Activated CD4-positive, alpha-beta memory T cell treated with anti-CD3 and anti-CD28 coated beads for 36 hours (primary cell): ENCODE measurements at places on chromosomes 16 and 17.

GRCh38 chr17:50088952-50089825 lies 6.0 kb upstream of the PDK2 start:
- DNase-seq, result no peak

DNA sequence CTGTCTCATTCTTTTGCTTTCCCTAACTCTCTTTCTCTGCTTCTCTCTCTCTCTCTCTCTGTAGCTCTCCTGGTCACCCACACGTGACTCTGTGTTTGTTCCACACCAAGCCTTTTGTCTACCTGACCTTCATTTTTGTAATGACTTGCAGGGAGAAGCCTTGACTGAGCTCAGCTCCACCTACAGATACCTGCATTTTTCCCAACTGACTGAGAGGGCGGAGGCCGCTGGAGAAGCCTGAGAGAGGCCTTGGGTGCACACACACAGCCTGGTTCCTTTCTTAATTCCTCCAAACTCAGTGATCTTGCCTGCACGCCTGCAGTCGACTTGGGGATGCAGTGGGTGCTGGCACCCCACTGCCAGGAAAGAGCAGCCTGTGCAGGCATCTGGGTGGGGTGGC lies 68.8 kb downstream of the LYRM1 start:
- DNase-seq, result no peak

GRCh38 chr16:2147981-2148671 lies at the start of gene RAB26:
Gene RAB26, plus strand, starts transcription at chr16:2148625. Its CDS starts 159 bp downstream, at chr16:2148784.
- peak; percentile 51 for DNase-seq

GRCh38 chr16:49652456-49653172 lies 203.3 kb downstream of the ZNF423 start:
- DNase-seq, result no peak

DNA sequence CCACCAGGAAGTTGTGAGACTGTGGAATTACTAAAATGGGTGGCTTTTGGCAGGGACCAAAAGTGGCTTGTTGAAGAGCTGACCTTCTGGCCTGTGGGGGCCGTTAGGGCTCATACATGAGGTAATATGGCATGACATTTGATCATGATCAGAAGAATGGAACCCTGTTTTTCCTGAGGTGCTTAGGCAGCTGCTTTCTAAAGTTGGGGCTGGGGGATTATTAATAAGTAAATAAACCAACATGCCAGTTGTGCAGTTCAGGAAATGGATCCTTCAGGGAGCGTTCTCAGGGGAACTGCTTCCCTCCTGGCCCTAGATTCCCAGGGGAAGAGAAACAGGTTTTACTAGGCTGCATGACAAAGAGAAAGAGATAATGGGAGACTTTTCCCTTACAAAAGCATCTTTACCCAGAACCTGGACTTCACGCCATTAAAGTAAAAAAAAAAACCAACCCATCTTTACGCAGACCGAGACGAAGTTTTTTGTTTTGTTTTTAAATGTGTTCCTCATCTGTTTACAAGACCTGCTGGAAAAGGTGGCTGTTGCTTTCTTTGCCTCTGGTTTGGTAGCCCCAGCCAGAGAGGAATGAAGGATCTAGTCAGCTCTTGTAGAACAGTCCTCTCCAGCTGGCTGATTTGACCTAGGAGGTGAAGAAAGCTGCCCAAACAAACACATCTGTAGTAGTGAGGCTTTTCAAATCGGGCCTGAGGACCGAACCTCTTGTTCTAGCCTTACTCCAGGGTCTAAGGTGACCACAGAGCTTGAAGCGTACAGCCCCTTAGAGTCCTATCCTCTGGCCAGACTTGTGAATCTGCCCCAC lies 22.7 kb downstream of the YPEL2 start:
- no peak for DNase-seq

DNA sequence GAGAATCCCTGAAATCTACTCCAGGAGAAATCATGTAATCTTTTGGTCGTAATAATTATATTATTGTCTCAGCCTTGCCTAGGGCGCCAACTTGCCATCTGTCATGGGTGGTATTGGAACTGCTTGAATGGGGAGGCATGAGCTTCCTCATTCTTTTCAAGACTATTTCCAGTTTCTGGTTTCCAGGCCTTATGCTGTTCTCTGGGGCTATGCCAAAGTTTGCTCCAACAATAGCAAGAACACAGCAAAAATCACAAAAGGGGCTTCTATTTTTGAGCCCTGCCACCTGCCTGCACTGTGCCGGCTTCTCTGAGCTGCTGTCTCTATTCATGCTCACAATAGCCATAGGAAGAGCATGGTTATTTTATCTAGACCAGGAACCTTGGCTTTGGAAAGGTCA lies 111.7 kb downstream of the SPECC1 start:
- no peak for DNase-seq

DNA sequence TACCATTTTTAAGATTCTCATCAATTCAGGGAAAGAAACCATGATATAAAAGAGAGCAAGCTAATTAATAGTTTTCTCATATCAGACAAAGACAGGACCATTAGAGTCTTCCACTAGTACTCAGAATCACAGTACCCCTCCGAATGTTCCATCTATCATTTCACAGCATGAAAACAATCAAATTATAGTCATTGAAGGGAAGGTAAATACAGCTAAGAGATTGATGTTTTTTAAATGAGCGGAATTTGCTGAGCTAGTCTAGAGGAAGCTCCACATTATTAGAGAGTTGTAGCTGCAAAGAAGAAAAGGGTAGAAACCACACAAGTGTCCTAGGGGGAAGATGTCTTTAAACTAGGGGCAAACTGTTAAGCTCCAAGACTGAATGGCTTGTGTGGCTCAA lies 808.9 kb downstream of the CDH11 start:
- no peak for DNase-seq

- no peak for DNase-seq
These were observed 240.9 kb upstream of the SALL1 start for GRCh38 chr16:51391798-51392511.

GRCh38 chr16:53982631-53983042 lies 278.7 kb downstream of the FTO start:
- no peak for DNase-seq

- DNase-seq, result no peak
These were observed 841.5 kb downstream of the CDH11 start for GRCh38 chr16:64280317-64280716.

DNA sequence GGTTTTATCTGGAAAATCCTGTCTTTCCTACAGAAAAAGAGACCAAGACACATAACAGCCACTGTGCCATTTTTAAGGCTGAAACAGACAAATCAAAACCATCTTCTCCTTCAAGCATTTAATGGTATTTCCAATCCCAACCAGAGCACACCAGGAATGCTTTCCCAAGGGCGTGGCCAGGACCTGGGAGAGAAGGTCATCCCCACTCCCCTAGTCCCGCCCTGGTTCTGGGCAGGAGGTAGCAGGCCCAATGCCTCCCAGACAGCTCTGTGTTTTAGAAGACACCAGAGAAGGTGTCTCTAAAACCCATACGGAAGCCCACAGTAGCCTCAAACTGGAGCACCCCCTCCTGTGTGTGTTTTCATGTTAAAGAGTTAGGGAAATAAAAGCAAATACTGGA lies 214.4 kb downstream of the ZFHX3 start:
- DNase-seq, result no peak

GRCh38 chr17:10741416-10742135 lies 11.8 kb upstream of the TMEM220 start:
- no peak for DNase-seq

DNA sequence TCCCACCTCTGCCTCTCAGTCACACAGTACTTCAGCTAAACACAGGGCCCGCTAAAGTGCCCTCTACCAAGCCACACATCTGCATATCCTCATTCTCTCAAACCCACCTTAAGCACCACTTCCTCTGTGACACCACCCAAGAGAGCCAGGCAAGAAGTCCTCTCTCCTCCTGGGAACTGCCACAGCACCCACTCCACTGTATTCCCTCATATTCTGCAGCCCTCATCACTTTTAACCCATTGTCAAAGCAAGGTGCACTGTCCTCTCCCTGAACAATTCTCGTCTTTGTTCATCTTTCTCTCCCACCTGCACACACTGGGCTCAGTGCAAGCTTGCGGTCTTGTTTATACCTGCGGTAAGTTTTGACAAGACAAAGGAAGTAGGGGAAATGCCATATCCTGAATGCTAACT lies 13.6 kb downstream of the CHD9 start:
- no peak for DNase-seq

GRCh38 chr16:49799172-49799571 lies 56.7 kb downstream of the ZNF423 start:
- DNase-seq, result no peak

DNA sequence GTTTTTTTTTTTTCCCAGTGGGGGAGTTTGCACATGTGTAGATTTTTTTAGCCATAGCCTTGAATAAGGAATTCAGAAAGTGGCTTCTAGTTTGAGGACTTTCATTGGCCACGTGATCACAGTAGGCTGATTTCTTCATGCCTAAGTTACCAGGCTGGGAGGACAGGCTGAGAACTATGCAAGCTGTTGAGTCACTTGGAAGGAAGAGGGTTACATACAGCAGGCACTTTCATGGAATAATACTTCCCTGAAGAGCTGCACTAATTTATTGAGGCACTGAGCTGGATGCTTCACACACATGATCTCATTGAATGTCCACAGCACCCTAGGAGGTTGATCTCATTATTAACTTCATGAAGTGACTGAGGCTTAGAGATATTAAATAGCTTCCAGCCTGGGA lies 22.8 kb downstream of the PRKCB start:
- no peak for DNase-seq

DNA sequence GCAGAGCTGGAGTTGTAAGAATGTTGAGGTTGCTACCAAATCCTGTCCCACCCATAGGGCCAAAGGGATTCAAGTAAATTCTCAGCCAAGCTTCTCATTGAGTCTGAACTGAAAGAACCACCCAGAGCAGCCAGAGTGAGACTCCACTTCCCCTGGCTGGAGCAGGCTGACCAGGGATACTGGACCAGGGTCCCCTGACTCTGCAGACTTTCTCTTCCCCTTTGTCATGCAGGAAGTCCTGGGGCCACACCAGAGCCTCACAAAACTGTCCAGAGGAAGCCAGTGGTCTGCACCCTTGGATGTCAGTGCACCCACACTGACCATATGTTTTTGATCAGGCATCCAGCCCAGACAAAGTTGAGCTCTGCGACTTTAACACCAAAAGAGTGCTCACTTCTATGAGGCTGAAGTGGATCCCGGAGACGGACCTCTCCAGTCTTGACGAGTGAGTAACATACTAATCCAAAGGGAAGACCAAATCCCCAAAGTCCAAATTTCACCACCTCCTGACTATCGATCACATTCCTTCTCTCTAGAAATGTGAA lies 4.1 kb downstream of the NXN start:
- DNase-seq, result no peak

DNA sequence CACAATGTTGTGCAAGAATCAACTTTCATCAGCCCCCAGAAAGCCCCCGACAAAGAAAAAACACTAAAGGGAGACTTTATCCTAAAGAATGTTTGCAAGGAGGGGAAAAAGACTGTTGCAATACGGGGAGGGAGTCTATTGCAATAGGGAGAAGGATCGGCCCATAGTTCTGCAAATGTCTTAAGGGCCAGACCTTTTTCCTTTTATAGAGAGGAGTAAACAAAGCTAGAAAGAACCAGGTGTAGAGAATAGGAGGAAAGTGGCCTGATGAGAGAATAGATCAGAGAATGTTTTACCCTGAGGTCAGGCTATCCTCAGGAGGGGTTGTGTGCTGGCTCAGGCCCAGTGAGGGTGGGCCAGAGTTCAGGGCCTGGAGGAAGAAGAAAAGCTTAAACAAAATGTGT lies 8.7 kb upstream of the CAVIN1 start:
- no peak for DNase-seq

DNA sequence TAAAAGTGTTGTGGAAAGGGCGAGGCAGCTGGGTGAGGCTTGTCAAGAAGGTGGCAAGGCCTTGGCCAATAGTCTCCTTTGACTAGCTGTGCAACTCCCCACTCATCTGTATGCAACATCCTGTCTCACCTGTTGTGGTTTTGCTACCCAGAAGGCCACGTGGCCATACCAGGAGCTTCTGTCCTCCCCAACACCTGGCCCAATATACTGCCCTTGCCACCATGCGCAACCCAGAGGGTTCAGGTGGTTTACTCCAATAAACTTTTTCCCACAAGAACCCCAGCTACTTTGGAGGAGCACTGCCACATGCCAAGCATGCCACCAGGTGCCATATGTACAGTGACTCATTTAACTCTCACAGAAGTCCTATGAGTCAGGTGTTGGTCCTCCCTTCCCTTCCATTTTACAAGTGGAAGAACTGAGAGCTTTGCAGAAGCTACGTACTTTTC lies 10.2 kb downstream of the MYO19 start:
- DNase-seq, result peak; percentile 27

DNA sequence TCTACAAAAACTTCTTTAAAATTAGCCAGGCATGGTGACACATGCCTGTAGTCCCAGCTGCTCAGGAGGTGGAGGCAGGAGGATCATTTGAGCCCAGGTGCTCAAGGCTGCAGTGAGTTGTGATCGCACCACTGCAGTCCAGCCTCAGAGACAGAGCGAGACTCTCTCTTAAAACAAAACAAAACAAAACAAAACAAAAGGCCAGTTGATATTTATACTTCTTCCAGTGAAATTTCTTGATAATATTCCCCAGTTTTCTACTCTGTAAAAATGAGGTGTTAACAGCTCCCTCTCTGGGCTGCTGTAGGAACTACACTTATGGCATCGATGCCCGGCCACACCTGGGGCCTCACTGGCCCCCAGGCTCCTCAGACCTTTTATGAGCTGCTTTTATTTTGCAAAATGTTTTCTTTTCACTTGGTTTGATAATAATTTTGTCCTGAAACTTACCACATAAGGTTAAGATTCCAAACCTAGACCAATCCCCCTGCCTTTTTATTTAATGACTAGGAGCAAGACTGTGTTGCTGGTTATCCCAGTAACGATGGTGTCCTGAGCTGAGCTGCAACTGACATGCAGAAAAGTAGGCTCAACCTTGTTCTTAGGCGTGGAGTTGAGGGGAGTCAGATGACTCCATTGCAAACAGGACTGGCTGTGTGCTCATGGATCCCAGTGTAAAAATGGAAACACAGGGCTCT lies 17.6 kb downstream of the MAPK8IP3 start:
- DNase-seq, result peak; percentile 53

GRCh38 chr17:83073389-83074063 lies 5.9 kb upstream of the METRNL start:
- peak; percentile 36 for DNase-seq

DNA sequence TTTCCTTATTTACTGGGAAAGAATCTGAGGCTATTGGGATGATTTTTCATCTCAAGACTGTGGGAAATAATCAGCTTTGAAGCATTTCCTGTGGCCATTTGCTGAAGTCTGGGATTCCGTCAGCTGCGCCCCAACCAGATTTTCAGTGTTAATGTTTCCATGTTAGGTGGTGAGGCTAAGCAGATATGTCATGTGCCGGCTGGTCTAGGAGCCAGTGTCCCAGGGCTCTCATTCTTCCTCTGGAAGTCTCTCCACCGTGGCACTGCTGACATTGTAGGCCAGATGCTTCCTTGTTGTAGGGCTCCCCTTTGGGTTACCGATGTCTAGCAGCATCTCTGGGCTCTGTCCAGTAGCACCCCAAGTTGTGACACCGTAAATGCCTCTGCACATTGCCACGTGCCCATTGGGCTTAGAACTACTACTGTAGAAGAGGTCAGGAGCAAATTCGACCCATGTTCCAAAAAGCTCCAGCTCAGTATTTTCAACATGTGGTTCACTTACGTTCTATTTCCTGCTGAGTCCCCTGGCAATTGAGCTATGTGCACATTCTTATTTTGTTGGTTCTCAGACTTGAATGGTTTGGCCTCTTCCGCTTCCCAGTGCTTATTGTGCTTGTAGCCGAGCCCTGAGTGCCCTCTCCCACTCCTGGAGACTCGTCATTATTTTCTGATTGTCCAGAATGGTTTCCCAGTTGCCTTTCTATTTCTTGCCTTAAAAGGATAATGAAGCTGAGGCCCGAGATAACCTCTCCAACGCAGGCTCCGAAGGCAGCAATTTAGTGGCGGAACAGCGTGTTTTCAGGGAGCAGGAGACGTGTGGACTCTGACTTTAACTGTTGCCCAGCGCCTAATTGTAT lies 82.2 kb downstream of the SPECC1 start:
- no peak for DNase-seq

- peak; percentile 28 for DNase-seq
These were observed 19.2 kb downstream of the FAM234A start for GRCh38 chr16:253833-254232.
